ENCODE measurements at places on chromosomes 6 and 20. TPM values are rescaled to one million over a fixed set of nuclear protein-coding genes. Genes with fewer than 3 reads are reported as not detected.

Gene PLAGL2
- polyA plus RNA-seq, result 5.4 TPM

Gene GPR63
- 1.3 TPM for polyA plus RNA-seq

Gene RHAG
- not detected for polyA plus RNA-seq

Gene ELMO2
- polyA plus RNA-seq, result 57.6 TPM

Gene ZSCAN23
- 2.0 TPM for polyA plus RNA-seq

Gene RNF39
- 0.57 TPM for polyA plus RNA-seq

Gene FGD2
- 2.3 TPM for polyA plus RNA-seq

Gene MRS2
- polyA plus RNA-seq, result 18.3 TPM

Gene METTL24
- 5.6 TPM for polyA plus RNA-seq

Gene ATRN
- polyA plus RNA-seq, result 10.3 TPM

Gene RAB44
- 0.12 TPM for polyA plus RNA-seq

Gene EPM2A
- 13.4 TPM for polyA plus RNA-seq

Gene FAXC
- polyA plus RNA-seq, result 8.1 TPM

Gene RAD21L1
- not detected for polyA plus RNA-seq

Gene RRAGD
- 0.71 TPM for polyA plus RNA-seq

Gene OR2J2
- not detected for polyA plus RNA-seq

Gene SLC4A11
- polyA plus RNA-seq, result 0.17 TPM

Gene PGM3
- polyA plus RNA-seq, result 16.8 TPM

Gene NRN1
- 9.4 TPM for polyA plus RNA-seq

Gene B3GAT2
- polyA plus RNA-seq, result 0.04 TPM

Gene KCNG1
- 0.47 TPM for polyA plus RNA-seq

Gene HINT3
- 15.8 TPM for polyA plus RNA-seq

Gene SLC44A4
- polyA plus RNA-seq, result 2.5 TPM

Gene TRIM31
- polyA plus RNA-seq, result not detected

Gene CDSN
- not detected for polyA plus RNA-seq

Gene MYLK2
- 0.35 TPM for polyA plus RNA-seq

Gene EPPIN
- polyA plus RNA-seq, result 0.38 TPM

Gene AGER
- 5.9 TPM for polyA plus RNA-seq

Gene ABHD16B
- not detected for polyA plus RNA-seq

Gene TAAR2
- not detected for polyA plus RNA-seq

Gene FAM217A
- not detected for polyA plus RNA-seq

Gene UBE2C
- polyA plus RNA-seq, result 2.6 TPM

Gene YTHDF1
- 30.5 TPM for polyA plus RNA-seq

Gene LY6G6C
- polyA plus RNA-seq, result 0.17 TPM

Gene MRPS18A
- 35.1 TPM for polyA plus RNA-seq

Gene KIF25
- 0.96 TPM for polyA plus RNA-seq

Gene PSORS1C2
- not detected for polyA plus RNA-seq

Gene GLP1R
- not detected for polyA plus RNA-seq

Gene TAF8
- 9.6 TPM for polyA plus RNA-seq

Gene AK9
- polyA plus RNA-seq, result 2.9 TPM

Gene SCGN
- polyA plus RNA-seq, result 0.33 TPM

Gene HDAC2
- polyA plus RNA-seq, result 100 TPM

Gene TSPO2
- not detected for polyA plus RNA-seq

Gene SNX14
- 53.5 TPM for polyA plus RNA-seq

Gene SLC32A1
- not detected for polyA plus RNA-seq

Gene TNFRSF6B
- polyA plus RNA-seq, result not detected

Gene DEFB132
- polyA plus RNA-seq, result not detected

Gene RAET1L
- polyA plus RNA-seq, result not detected

Gene PRL
- 0.08 TPM for polyA plus RNA-seq

Gene PRICKLE4
- 3.0 TPM for polyA plus RNA-seq

Gene MUCL3
- not detected for polyA plus RNA-seq

Gene RNF182
- polyA plus RNA-seq, result 0.67 TPM

Gene TAB2
- 65.4 TPM for polyA plus RNA-seq

Measured in ovary (tissue), 10 donors.